RPMI7951 (cell line): ENCODE measurements at places on chromosomes 16 and 17. TPM values are rescaled to one million over a fixed set of nuclear protein-coding genes. Genes with fewer than 3 reads are reported as not detected.

The NAGPA gene
- total RNA-seq: 11.8 and 13.9 TPM in 2 replicates

The C16orf54 gene
- total RNA-seq: 0.10 TPM in 1 of 2 replicates, not detected in the other

The CAPN15 gene
- total RNA-seq: 7.1 and 14.9 TPM in 2 replicates

GRCh38 chr16:87855852-87856715 is 13.2 kb downstream of the SLC7A5 start:
- DNase-seq: peak; percentile 37

The TBX4 gene
- total RNA-seq: not detected in 2 replicates

- peak; percentile 63 for DNase-seq
These were observed 10.3 kb upstream of the ZFHX3 start for GRCh38 chr16:73058221-73058615.
